M059J (cell line): ENCODE measurements at places on chromosomes 1 and 21.

GRCh38 chr1:110713221-110713620 lies 38.5 kb upstream of the KCNA3 start:
- DNase-seq, result no peak

DNA sequence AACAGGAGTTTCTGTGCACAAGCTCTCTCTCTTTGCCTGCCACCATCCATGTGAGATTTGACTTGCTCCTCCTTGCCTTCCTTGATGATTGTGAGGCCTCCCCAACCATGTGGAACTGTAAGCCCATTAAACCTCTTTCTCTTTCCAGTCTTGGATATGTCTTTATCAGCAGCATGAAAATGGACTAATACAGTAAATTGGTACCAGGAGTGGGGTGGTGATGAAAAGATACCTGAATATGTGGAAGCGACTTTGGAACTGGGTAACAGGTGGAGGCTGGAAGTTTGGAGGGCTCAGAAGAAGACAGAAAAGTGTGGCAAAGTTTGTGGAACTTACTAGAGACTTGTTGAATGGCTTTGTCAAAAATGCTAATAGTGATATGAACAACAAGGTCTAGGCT lies 69.1 kb upstream of the VANGL1 start:
- no peak for DNase-seq

- DNase-seq, result no peak
Measured at GRCh38 chr1:177206831-177207355, 36.1 kb downstream of the BRINP2 start.

- DNase-seq, result no peak
Measured at GRCh38 chr21:26597981-26598380, 24.9 kb upstream of the CYYR1 start.

DNA sequence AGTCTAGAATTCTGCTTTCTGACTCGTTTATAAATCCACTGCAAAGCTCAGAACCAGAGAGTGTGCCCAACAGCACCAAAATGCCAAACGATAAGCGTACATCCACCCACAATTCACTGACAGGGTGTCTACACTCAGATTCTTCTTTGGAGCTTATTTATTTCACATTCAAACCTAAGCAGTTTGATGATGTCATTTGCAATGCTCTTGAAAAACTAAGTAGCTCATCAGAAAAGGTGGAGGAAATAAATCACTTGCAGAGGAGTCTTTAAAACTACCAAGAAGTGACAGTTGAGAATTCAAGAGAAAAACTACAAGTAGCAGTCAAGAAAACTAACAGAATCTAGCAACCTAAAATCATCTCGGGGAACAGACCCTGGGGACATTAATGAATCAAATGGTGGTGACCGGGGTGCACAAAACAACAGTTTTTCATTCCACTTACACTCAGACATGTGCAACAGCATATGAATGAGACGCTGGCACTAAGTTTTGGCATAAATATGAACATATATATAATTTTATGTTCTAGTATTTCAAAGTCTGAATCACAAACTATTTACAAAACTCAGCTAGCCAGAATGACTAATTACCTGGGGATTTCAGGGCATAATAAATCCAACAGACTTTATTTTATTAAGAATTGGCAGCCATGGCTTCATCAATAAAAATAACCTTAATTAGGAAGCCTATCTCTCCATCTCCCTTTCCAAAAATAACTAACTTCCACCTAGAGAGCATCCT lies 119.4 kb downstream of the SIPA1L2 start:
- no peak for DNase-seq

DNA sequence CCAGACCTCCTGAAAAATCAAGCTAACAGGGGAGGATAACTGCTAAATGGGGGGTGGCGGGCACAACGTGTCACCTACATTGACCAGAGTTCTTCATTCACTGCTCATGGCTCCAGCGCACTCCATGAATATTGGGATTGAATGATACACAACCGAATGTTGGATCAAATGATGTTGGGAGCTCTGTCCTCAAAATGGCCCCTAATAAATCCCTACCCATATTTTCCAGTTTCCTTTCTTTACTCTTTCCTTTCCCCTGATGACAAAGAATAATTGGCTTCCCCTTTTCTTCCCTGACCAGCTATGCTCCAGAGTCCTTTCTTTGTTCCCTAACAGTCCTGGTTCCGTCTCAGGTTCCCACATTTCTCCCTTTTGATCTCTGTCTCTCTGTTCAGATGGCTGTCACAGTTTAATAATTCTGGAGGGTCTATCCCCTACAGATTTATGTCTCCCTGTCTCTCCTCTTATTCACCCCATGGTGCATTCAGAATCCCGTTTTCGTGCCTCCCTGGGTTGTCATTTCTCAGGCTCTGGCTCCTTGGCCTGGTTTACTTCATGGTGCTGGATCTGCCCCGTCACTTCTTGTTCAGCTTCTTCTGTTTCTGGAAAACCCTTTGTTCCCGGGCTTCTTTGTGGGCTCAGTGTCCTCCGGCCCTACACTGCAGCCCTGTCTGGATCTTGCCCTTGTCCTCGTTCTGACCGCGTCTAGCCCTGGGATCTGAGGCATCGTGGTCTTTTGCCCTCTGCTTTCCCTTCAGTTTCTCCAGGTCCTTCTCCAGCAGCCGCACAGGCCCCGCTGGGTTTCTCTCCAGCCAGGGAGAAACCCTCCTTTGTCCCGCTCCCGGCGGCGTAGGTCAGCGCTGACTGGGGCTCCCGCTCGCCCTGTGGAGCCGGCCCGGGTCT lies 78.3 kb downstream of the NDUFS5 start:
- DNase-seq, result peak; percentile 64
